ENCODE measurements at places on chromosomes 6 and 20.

- DNase-seq: peak; percentile 92
Observed at GRCh38 chr6:127515794-127516661, 3.1 kb downstream of the MTCL3 start.

DNA sequence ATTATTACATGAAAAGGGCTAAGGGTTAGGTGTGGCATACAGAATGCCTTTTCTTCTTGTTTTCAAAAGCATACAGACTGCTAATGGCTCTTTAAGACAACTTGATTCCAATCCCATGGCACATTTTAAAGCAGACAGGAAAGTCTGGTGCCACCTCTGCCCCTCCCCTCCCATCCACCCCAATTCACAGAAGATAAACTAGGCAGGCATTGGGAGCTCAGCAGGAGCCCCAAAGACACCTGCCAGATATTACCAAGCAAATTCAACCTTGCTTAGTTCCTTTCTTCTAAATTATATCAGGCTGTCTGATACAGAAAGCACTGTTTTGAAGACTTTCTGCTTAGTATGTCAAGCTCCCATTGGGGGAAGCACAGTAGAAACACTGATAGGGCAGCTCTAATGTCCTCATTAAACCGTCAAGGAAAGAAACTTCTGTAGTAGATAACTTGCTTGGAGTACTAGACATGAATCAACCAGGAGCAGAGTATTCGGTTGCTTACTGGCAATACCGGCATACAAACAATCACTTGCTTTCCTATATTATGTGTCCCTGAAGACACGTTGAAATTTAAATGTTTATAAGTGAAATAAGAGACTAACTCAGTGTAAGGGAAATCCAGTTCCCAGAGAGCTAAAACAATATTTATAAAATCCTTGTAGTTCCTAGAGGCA, 13.0 kb downstream of the SESN1 start:
- DNase-seq: no peak

- DNase-seq: no peak
Observed at GRCh38 chr6:4274382-4275082, 139.2 kb upstream of the ECI2 start.

GRCh38 chr20:50019466-50020256, 36.9 kb downstream of the SNAI1 start:
- DNase-seq: no peak

DNA sequence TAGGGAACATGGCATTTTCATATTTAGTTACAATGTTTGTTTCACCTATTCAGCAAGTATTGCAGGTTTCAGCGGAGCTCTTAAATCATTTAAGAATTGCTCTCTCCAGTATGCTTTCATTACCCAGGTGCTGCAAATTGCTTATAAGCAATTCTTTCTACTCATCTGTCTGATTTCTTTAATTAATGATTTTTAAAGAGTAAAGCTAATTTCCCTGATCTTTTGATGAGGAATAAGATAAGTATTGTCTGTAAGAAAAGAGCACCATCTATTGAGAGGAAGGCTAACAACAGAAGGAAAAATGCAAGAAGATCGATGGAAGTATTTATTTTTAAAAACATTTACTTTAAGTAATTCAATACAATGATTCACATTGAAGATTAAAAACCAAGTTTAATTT, 2.0 kb downstream of the OPRM1 start:
- no peak for DNase-seq

GRCh38 chr20:6702144-6702543, 65.3 kb upstream of the BMP2 start:
- DNase-seq: no peak

DNA sequence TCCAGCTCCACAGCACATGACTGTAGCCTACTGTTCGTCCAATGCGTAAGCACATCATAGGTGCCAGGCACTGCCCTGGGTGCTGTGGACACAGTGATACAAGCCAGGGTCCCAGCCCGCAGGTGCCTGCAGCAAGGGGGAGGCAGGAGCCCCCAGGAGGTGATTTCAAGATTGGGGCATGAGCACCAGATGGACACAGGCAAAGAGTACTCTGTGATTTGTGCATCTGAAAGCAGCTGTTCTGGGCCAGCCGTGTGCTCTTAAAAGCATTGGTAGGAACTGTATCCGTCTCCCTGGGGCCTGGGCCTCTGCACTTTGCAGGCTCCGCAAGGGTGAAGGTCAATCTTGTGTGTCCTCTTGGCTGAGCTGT, 149.8 kb downstream of the SYCP2 start:
- no peak for DNase-seq

DNA sequence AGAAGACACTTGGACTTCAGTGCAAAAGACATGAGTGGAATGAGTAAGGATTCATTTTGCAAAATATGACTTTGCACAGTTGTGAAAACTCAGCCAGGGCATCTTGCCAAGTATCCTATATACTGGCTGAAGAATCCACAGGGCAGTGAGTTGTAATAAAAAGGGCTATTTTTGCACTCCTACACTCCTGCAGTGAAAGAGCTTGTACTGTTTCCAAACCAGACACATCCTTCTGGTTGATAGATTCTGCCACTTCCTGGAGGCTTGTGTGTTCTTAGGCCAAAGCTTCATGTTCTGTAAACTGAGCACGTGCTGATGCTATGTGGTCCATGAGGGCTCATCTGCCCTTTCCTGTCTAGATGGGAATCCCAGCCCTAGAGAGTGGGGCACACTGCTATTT, 34.9 kb downstream of the GMPR start:
- no peak for DNase-seq

DNA sequence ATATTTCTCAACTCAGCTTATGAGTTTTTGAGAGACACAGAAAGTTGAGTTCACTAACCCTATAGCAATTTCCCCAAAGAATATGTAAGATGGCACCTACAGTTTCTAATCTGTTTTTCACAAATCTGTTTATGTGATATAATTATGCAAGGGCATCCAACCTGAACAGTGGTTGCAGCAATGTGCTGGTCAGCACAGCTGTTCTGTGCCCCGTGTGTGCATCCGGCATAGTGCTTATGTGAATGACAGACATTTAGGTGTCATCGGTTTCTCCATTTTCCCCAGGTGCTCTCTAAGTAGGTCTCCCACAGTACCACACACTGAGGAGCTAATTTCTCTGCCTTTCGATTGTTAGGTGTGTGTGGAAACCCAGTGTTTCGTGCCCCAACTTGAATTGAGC, 7.7 kb upstream of the BACH2 start:
- no peak for DNase-seq

GRCh38 chr20:50887576-50887975, 43.7 kb downstream of the ADNP start:
- DNase-seq: no peak

- DNase-seq: peak; percentile 41
Observed at GRCh38 chr6:48109944-48110343, 1.1 kb downstream of the PTCHD4 start.

DNA sequence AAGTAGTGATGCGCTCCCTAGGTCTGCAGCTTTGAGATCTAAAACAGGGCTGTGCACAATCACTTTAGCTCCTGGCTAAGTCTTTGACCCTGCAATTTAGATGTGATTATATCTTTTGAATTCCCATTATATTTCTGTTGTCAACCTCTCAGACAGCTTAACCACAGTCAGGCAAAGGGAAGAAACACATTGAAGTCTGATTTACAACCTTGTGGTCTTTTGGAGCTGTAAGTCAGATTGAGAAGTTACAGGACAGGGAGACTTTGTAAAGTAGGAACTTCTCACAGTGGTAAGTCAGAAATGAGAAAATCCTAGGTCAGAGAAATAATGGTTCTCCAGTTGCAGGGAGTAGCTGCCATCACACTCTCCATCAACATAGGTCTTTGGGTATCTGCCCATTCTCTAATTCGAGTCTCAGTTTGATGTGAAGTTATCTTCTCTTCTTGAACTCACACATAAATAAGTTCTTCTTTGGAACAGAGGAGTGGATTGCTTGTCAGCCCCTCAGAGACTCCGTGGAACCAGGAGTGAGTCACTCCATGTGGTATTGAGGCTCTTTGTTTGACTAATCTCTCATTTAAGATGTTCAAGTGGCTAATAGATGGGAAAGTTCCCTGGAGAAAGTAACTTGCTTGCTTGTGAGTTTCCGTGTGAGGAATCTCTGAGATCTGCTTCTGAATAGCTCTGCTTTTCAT, 35.0 kb upstream of the SGK1 start:
- DNase-seq: no peak

GRCh38 chr20:38649275-38649891, 47.8 kb downstream of the ARHGAP40 start:
- DNase-seq: peak; percentile 29

GRCh38 chr6:28218312-28219248, 6.5 kb upstream of the ZSCAN9 start:
- DNase-seq: peak; percentile 73

GRCh38 chr6:54878718-54879117, 32.1 kb downstream of the FAM83B start:
- DNase-seq: no peak

DNA sequence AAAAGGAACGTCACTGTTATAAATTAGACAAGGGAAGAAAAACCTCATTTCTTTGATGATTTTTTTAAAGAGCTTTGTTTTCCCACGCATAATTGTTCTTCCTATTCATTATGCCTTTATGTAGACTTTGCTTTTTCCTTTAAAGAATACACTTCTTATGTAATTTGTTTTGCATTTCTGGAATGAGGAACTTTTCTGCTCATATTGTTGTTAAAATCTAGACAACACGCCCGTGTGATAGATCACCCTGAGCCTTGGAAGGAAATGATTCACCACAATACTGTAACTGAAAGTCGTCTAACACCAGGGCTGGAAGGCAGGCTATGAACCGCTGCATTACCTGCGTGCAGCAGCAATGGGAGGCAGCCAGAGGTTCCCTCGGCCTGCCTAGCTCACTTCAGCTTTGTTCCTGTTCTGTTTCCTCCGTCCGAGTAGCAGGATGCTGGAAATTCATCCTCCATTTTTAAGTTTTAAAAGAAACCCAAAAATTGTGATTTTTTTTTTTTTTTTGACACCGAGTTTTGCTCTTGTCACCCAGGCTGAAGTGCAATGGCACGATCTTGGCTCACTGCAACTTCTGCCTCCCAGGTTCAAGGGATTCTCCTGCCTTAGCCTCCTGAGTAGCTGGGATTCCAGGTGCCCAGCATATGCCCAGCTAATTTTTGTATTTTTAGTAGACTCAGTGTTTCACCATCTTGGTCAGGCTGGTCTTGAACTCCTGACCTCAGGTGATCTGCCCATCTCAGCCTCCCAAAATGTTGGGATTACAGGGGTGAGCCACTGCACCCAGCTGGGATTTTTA, 49.6 kb upstream of the ZNF217 start:
- DNase-seq: peak; percentile 94

GRCh38 chr6:138544501-138544900, 45.2 kb upstream of the NHSL1 start:
- no peak for DNase-seq

GRCh38 chr6:105990151-105990550, 96.0 kb upstream of the PRDM1 start:
- no peak for DNase-seq

DNA sequence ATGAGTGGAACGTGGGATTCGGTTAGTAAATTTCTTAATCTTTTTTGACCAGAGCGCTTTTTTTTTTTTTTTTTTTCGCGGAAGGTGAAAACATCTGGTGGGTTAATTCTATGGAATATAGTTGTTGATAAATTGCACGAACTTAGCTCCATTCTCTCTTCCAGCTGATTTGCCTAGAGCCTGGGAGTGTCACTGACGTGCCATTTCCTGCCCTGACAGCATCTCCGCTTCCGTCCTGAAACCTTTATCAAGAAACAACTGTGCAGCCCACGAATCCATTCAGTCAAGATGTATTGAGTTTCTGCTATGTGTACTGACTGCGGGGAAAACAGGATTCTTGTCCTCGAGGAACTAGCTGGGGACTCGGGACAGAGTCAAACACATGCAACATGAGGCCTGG, 59.5 kb upstream of the TGM3 start:
- DNase-seq: no peak

- no peak for DNase-seq
Observed at GRCh38 chr20:32907886-32908285, 49.2 kb downstream of the EFCAB8 start.

GRCh38 chr6:115071962-115072361, 729.1 kb upstream of the HS3ST5 start:
- no peak for DNase-seq

DNA sequence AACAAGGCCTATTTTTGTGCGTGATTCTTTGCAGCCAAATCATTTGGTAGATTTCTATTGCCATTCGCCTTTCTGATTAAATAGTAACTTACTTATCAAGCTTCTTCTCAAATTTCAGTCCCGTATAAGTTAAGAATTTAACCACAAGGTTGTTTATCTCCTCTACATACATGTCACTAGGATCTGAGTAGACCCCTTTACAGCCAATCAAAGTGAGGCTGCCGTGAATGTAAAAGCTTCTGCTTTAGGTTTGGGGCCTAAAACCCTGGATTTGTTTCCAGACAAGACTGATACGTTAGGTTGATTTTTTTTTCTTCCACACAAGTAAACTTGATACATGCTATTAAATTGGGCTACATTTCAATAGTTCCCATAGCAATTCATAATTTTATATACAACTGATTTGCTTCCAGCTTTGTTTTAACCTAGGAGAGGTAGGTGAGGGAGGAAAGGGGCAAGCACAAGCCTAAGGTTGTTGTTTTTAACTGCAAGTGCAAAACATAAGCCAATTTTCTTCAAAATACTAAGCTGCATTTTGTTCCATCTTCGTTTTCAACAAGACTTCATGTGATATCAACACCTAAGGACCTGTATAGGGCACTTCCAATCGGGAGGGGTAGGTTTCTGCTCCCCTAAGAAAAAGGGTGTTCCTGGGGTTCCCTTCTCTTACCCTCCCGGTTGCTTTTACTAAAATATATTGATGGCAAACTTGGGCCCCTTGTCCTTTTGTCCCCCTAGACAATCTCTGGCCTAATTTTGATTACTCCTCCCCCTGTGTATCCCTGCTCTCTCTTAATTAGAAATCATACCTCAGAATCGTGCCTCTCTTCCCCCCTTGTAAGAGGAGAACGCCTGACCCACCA, 1.7 kb downstream of the RANBP9 start:
- peak; percentile 39 for DNase-seq

DNA sequence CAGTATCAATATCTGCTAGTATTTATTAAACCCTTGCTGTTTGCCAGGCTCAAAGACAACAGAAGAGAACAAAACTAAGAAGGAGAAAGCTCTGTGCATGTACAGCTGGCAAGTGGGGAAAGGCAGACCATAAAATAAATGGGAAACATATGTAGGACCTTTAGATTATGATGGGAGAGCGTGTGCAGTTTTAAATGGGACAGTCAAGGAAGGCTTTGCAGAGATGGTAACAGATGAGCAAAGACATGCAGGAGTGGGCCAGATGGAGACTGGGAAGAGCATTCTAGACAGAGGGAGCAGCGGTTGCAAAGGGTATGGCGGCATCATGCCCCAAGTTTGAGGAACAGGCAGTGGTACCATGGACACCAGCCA, 260.0 kb downstream of the NRN1 start:
- DNase-seq: no peak

DNA sequence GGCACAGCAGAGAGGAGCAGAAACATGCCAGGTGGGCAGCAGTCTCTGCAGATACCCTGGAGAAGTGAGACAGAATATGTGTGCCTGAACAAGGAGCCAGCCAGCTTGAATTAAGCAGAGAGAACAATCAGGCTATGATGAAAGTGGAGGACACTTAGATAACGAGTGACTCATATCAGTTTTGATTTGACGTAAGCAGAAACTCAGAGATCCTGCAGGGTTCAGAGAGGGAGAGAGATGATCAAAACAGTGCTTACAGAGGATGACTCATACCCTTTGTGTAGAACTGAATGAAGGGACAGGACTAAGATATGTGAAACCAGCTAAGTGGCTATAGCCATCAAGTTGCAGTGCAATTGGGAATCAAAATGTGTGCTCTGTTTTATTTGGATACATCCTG, 300.7 kb downstream of the TENT5A start:
- peak; percentile 60 for DNase-seq

All from Caki2 (cell line).